ENCODE measurements at places on chromosomes 2 and 18. TPM values are rescaled to one million over a fixed set of nuclear protein-coding genes. Genes with fewer than 3 reads are reported as not detected.
A peak's percentile ranks its signal among the peaks of the same experiment; 100 is the strongest.

DNA sequence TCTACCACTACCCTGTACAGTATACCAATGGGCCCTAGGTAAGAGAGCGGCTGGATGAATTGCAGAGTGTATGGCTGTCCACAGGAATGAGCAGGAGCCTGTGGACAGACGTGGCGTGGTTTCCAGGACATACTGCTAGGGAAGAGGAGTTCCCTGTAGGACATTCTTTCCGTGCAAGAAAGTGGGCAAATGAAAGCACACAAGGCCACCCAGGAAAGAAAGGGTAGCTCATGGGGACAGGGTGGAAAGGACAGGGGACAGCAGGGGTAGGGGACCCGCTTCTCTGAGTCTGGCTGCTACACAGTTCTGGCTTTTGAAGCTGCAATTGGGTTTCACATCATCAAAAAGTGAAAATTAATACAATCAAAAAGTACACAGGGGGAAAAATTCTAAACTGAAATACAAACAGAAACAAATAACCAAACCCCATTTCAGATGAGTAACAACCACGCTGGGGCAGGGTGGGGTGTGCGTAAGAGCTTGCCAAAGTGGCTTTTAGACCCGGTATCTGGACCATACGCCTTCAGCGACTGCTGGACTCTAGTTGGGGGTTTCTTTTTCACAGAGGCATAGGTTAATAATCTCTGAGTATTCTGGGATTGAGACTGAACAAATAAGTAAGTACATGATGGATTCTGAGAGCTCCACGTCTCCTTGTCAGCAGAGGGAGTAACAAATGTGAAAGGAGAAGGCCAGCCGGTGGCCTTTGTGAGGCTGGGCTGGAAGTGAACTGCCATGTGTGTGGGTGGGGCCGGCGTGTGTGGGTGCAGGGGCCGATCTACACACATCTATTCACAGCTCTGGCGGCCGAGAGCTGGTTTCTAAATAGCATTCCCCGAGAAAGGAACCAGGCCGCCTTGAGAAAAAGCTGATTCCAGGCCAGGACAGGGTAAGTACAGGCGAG, 84.0 kb downstream of the HDAC4 start:
- DNase-seq = no peak

GRCh38 chr2:213221957-213222356, 62.3 kb upstream of the SPAG16 start:
- DNase-seq = no peak

GRCh38 chr2:206915121-206915520, 24.2 kb upstream of the CPO start:
- no peak for DNase-seq

DNA sequence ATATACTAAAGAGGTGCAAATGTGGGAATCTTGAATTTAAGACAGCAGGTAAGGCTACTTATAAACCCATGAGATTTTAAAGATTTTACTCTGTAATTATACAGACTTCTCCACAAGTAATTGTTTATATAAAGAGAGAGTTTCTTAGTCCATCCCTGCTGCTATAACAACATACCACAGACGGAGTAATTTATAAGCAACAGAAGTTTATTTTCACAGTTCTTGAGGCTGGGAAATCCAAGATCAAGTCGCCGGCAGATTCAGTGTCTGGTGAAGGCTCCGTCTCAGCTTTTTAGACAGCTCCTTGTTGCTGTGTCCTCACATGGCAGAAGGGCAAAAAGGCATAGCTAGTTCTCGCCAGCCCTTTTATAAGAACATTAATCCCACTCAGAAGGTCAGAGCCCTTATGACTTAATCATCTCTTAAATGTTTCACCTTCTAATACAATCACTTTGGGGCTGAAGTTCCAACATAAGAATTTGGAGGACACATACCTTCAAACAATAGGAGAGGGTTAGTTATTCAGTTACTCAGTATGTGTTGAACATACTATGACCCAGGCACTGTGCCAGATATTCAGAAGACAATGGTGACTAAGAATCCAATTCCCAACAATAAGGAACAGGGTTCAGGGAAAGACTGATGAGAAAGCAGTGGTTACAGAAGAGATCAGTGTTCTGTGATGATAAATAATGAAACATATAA, 466.0 kb downstream of the RIT2 start:
- DNase-seq = no peak

GRCh38 chr2:27264753-27265535, 2.1 kb upstream of the SLC30A3 start:
- peak; percentile 88 for DNase-seq

DNA sequence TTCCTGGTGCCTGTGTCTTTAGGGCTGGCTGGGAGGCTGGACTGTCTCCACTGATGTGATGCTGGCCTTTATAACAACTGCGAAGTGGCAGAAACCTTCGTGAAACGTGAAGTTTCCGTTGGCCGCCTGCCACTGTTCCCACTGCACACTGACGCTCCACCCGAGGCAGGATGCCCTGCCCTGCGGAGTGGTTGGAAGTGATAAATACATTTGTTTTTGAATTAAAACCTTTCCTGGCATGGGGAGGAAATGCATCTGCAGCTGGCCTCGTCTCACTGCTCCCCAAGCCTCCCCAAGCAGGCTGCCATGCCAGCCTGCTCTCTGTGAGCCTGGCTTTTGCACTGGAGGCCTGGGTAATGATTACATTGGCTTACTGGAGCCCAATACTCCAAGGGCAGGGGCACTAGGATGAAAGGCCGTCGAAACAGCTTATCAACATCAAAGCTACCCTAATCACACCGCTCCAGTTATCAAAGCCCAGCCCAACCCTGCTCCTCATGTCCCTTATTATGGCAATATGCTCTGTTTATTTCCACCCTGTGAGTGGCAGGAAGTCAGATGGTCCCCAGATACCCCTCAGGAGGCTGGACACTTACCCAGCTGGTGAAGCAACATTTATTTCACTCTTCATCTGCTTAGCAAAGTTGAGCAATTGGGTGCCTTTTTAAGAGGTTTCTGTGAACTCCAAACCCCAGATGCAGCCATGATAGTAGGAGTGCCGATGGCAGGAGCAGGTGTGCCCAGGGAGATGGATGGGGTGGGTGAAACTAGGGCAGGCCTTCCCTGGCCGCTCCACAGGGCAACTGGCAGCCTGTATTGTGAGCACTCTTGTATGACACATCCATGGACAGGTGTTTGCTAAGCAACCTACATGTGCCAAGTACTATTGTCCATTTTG, 97.4 kb upstream of the ITGA6 start:
- no peak for DNase-seq

GRCh38 chr2:169741-170140, 94.1 kb downstream of the SH3YL1 start:
- no peak for DNase-seq

DNA sequence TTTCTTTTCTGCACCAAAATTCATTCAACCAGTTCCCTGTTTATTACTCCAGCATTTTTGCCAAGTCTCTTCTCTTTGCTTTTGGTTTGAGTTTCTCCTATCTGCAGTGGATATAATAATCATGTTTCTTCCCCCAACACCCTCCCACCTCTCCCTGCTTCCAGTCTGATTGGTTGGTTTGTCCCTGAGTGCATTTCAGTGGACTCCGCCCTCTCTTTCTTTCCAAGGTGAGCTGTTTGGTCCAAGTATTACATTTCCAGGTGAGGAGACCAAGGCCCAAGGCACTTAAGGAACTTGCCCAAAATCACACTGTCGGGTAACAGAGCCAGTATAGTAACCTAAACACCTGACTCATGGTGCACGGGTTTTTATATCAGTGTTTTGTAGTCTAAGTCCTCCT, 17.7 kb downstream of the MRO start:
- DNase-seq = no peak

- no peak for DNase-seq
These were observed 100.2 kb downstream of the STPG4 start for GRCh38 chr2:47054868-47055267.

DNA sequence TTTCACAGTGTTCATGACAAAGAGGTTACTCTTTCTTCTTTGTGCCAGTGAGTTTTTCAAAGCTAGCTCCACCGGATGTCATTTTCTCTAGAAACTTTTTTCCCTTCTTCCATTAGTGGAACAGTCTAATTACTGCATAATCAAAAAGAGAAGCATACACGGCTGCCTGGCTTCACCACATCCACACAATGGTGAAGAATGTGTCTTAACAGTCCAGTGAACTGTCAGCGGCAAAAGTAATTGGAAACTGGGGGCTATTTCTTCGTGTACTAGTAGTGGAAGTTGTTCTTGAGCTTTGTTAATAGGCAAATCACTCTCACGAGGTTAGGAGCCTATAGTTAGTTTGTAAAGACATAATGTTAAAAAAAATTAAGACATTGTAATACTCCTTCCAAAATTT, 32.9 kb upstream of the PIK3C3 start:
- no peak for DNase-seq

DNA sequence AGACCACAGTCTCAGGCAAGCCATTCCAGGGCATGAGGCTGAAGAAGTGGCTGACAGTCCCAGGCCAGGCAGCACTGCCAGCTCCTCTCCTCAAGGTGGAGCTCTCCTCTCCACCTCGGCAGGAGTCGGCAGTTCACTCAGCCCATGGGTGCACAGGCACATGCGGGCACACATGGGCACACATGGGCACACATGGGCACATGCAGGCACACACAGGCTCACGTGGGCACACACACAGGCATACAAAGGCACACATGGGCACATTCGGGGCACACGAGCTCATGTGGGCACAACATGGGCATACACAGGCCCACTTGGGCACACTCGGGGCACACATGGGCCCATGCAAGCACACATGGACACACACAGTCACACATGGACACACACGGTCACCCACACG, 65.3 kb upstream of the TAF1B start:
- no peak for DNase-seq

DNA sequence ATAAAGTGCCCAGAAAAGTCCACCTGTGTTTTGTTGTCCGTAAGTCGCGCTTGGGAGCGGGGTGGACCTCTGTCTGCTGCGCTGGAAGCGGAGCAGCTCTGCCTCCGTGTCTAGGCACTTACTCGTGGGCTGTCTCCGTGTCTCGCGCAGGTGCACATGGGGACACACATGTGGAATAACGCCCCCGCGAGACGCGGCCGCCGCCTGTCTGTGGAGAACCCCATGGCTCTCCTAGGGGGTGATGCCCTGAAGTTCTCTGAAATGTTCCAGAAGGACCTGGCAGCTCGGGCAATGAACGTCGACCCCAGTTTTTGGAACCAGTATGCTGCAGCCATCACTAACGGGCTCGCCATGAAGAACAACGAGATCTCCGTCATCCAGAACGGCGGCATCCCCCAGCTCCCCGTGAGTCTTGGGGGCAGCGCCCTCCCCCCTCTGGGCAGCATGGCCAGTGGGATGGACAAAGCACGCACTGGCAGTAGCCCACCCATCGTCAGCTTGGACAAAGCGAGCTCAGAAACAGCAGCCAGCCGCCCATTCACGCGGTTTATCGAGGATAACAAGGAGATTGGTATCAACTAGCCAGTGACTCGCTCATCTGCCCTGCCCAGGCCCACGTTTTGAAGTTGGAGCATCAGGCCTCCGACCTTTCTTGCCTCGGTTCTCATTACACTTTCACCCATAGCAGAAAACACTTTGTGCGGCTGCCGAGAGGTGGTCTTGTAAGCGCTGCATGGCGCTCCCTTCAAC, 17.3 kb downstream of the SALL3 start:
- DNase-seq = no peak

- no peak for DNase-seq
These were observed 74.8 kb downstream of the WDSUB1 start for GRCh38 chr2:159211447-159212396.

- no peak for DNase-seq
These were observed 60.3 kb downstream of the MEX3C start for GRCh38 chr18:51137026-51137729.

- no peak for DNase-seq
These were observed 45.1 kb downstream of the TRAK2 start for GRCh38 chr2:201406077-201406662.

DNA sequence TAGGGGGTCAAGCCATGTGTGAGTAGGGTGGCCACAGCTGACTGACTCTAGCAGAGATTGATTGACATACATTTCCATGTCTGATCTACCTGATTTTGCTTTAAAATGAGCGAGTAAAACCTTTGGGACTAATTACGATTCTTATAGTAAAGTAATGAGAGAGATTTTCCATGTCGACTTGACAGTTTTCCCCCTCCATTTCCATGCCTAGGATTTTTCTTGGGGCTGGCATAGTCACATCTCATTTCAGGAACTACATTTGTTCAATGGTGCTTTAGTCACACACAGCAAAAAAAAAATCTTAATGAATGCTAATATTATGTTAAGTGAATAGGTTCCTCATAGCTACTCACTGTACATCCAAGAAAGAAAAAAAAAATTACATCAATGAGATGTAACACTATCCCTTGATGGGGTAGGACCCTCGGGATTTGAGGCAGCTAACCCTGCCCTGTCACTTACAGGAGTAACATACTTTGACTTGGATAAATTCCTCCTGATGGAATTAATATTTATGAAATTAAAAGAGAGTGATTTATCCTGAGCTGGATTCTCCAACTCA, 690.9 kb downstream of the TDRD15 start:
- no peak for DNase-seq

DNA sequence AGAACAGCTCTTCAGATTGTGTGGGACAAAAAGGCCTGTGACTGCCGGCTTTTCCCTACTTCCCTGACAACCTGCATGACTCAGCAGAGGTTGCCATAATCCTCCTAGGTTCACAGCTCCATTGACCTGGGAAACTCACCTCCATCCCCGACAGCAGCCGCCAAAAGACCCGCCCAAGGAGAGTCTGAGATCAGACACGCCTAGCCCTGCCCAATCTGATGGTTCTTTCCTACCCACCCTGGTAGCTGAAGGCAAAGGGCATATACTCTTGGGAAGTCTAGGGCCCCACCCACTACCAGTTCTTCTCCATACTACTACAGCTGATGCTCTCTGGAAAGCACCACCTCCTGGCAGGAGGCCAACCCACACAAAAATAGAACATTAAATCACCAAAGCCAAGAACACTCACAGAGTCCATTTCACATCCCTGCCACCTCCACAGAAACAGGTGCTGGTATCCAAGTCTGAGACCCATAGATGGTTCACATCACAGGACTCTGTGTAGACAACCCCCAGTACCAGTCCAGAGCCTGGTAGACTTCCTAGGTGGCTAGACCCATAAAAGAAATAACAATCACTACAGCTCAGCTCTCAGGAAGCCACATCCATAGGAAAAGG, 140.6 kb downstream of the NETO1 start:
- no peak for DNase-seq

- DNase-seq = no peak
These were observed 115.5 kb upstream of the CHAC2 start for GRCh38 chr2:53652131-53652530.

DNA sequence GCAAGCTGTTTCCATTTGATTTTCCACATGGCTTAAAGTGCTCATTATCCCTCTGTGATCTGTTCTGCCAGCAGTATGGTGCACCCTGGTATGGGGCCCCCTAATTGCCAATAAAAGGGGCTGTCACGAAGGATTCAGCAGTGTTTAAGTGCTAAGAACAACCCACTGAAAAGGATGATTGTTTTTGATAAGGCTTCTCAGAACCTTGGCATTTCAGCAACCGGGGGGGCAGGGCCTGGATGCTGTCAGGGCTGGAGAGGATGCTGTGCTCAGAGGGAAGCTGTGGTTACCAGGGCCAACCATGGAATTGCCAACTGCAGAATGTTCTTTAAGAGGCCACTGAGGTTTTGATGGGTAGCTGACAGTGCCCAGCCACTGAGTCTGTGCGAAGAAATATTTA, 117.8 kb downstream of the CTIF start:
- DNase-seq = no peak

Gene RSAD2
- total RNA-seq = 1.5 TPM

Gene GGCX
- total RNA-seq = 36.8 TPM

Gene COL4A3
- total RNA-seq = 43.9 TPM

Gene ACVR1C
- 0.39 TPM for total RNA-seq

Gene DTNA
- not detected for total RNA-seq

Gene SDC1
- not detected for total RNA-seq

Gene NMUR1
- total RNA-seq = not detected

Gene ARHGEF33
- total RNA-seq = 0.20 TPM

Gene CDH20
- total RNA-seq = not detected

Gene CACNB4
- total RNA-seq = 1.1 TPM

Gene PIGN
- total RNA-seq = 37.3 TPM

All from B cell (primary cell).